Cardiac septum (tissue), 1 donor: ENCODE measurements at places on chromosomes 2 and 18. TPM values are rescaled to one million over a fixed set of nuclear protein-coding genes. Genes with fewer than 3 reads are reported as not detected.

The CD8B gene
- total RNA-seq, result 0.62 TPM

The KHK gene
- total RNA-seq, result 1.1 TPM

The TLX2 gene
- not detected for total RNA-seq

The C1GALT1C1L gene
- total RNA-seq, result 0.48 TPM

The TUBA3E gene
- 1.2 TPM for total RNA-seq

The IL1RL1 gene
- 1.1 TPM for total RNA-seq

The ME2 gene
- total RNA-seq, result 63.8 TPM

The MARCHF4 gene
- total RNA-seq, result not detected

The GNAL gene
- 1.1 TPM for total RNA-seq

The CENPA gene
- total RNA-seq, result not detected
